GM12892 (cell line): ENCODE measurements at places on chromosomes 11 and 22.

- no peak for DNase-seq
These were observed 67.6 kb upstream of the BID start for GRCh38 chr22:17841836-17842235.

DNA sequence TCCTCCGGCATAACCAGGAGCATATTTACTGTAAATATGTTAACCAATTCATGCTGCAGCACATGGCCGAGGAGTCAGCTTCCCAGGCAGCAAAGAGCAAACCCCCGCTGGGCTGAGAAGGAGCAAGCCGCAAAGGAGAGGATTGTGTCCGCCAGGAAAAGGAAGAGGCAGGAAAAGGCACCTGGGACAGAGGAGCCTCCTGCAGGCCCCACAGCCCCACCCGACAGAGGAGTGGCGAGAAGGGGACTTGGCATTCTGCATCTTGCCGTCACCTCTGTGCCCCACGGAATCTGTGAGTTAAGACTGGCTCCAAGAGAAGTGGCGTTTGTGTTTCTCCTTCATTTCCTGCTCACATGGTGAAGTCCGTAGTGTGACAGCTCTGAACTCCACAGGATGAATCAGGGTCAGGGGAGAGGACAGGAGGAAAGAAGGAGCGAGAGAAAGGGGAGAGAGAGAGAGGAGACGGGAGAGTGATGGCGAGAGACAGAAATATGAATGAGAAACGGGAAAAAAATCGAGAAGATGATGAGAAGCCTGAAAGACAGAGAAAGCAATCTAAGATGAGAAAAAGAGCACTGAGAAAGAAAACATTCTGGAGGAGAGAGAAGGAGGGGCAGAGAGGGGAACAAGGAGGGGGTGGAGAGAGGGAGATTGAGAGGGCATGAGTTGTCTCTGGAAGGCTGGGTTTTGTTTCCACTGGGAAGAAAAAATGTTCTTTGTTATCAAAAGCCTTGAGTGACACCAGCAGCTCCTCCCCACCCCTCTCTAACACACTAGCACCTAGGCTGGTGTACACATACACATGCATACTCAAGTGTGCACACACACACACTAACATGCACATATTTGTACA, 489.6 kb downstream of the MN1 start:
- no peak for DNase-seq

DNA sequence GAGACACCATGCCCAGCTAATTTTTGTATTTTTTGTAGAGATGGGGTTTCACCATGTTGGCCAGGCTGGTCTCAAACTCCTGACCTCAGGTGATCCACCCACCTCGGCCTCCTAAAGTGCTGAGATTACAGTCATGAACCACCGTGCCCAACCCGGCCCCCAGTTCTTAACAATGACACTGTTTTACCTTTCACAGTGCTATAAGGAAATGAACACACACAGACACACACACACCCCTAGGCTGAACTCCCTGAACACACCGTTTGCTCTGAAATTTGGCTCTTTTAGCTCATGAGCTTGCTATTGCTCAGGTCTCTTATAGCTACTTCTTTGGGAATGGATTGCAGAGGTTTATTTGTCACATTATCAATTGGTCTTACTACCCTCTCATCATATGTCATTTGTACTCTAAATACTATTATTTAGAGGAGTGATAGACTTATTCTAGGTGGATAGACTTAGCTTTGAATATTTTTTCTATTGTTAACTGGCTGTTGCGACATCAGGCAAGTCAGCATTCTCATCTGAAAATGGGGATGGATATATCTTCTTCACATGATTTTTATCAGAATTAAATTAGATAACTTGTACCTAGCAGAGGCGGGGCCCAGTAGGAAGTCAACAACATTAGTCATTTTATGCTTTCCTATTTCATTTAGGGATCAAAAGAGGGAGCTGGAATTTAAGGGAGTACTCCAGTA, 2.1 kb downstream of the LYVE1 start:
- DNase-seq: no peak

GRCh38 chr22:48837341-48837935, 990.2 kb downstream of the BRD1 start:
- DNase-seq: no peak

DNA sequence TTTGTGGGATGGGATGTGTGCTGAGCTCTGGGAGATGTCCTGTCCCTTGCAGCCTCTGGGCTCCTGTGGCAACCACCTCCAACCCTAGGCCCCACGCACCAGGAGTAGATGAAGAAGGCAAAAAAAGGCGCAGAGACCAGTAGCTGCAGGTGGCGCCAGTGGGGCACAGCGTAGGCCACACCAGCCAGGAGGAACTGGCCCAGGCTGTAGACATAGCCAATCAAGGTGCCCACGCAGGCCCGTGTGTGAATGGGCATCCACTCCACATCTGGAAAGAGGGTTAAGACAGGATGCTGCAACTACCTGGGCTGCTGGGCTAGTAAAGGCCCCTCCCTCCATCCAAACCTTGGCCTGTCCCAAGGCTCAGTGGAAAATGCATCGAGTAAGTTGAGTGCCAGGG, 3.0 kb downstream of the SLC22A6 start:
- no peak for DNase-seq

GRCh38 chr11:12170984-12171383, 60.6 kb downstream of the MICAL2 start:
- no peak for DNase-seq

DNA sequence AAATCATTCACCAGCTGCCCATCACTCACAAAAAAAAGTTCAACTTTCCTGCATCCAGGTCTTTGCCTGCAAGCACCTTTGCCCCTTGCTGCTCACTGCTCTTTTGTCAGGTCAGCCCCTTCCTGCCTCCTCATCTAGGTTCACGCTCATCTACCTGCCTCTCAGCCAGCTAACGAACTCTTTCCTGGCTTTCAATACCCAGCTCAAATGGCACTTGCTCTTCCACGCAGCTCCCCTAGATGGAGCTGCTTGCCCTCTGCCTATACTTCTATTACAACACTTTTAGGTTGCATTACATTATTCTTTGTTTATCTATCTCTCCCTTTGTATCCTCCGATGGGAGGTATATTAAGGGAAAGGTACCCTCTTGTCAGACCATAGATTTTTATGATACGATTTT, 78.9 kb upstream of the TBCEL start:
- no peak for DNase-seq

GRCh38 chr22:26830837-26831236, 173.4 kb downstream of the MIAT start:
- DNase-seq: no peak

DNA sequence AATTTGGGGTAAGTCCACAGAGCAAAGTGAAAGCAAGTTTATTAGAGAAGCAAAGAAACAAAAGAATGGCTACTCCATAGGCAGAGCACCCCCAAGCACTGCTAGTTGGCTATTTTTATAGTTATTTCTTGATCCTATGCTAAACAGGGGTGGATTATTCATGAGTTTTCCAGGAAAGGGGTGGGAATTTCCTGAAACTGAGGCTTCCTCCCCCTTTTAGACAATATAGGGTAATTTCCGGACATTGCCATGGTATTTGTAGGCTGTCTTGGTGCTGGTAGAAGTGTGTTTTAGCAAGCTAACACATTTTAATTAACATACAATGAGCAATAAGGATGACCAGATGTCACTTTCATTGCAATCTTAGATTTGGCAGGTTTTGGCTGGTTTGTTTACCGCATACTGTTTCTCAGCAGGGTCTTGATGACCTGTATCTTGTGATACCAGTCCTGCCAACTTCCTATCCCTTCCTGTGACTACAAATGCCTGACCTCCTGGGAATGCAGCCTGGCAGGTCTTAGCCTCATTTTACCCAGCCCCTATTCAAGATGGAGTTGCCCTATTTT, 937 bp upstream of the C1QTNF6 start:
- no peak for DNase-seq

GRCh38 chr22:48952256-48953102, 875.2 kb downstream of the BRD1 start:
- no peak for DNase-seq

DNA sequence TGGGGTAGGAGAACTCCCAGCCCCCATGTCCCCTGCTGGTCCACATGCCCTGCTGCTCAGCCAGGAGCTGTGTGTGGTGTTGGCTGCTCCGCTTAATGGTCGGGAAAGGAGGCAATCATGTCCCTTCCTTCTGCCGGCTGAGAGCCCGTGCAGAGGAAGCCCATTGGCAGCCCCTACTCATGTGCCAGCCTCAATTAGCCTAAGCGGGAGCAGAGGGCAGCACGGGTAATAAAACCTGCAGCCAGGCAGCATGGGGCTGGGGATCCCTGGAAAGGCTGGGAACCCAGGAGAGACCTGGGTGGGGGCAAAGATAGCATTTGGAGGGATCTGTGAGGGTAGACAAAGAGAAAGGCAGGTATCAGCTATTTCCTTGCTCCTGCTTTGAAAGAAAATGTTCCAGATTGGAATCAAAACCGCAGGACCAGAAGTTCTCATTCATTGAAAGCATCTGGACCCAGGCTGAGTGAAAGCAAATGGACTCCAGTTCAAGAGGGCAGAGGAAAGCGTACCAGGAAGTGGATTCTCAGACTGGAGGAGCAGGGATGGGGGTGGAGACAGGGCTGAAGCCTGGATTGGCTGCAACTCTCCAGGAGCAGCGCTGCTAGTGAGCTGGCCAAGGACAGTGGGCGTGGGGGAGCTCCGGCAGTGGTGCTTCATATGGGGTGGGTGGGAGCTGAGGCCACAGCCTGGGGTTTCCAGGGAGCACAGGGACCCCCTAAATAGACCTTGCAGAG, 103.4 kb upstream of the NECTIN1 start:
- no peak for DNase-seq

DNA sequence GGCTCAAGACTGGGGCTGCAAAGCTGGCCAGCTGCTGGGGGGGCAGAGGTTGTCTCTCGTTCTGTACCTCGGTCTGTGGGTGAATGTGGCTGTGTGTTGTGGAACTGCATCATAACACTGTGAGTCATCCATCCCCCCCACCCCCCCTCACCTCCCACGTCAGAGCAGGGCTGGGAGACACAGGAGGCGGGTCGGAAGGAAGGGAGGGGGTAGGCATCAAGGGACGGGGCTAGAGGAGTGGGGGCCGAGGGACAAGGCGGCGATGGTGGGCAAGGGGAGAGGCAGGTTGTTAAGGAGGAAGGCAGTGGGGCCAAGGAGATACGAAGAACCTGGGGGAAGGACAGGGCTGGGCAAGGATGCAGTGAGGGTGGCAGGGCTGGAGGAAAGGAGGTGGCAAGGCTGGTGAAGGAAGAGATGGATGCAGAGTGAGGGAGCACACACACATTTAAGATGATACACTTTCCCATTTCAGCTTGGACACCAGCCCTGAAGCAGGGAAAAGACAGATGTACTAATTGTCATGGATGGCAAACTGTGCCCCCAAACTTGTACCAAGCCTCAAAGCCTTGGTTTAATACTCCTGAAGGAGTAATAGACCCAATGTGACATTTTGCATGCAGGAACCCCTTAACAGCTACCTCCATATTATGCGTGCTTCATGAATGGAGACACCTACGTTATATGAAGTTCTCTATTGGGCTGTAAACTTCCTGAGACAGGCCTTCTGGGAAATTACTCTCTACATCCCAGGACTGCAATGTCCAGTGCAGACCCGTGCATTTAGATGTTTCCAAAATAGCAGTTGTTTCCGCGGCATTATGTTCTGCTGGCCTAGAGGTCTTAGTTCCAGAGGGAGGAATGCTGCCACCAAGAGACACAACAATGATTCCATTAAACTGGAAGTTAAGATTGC, at the start of gene YPEL4:
YPEL4 (minus strand) TSS at position 87 of the 913 bp plus-strand sequence. CDS start 2,805 bp downstream, outside the sequence.
- no peak for DNase-seq

GRCh38 chr11:50030193-50030592, 2.5 kb upstream of the OR4C45 start:
- DNase-seq: no peak

DNA sequence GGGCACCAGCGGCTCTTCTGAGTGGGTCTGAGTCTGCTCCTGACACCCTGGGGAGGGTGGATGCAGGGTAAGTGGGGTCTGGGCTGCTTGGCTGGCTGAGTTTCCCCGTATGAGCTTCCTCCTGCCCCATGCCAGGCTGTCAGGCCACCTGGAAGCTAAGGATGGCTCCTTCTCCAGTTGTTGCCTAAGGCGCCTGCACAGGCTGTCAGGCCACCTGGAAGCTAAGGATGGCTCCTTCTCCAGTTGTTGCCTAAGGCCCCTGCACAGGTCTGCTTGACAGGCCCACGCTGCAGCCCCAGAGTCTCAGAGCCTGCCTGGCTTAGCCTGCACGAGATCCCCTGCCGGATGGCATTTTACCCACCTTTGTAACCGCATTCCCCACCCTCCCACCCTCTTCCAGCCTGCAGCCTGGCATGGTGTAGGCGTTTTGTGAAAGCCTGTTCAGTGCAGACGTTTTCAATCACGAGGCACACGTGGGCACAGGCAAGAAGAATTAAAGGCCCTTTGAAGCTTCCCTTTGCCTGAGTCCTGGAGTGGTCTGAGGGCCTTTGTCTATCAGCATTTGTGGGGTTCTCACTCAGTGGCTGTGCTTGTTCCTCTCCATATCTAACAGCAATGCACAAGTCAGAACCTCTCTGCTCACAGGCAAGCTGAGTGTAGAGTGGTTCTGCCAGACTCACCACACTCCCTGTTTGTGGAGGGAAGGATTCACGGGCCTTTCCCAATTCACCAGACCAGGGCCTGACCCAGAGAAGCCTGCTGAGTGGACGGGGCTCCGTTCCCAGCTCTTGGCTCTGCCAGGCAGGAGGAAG, 40.2 kb upstream of the B3GAT1 start:
- no peak for DNase-seq
